Activated T-cell treated with anti-CD3 and anti-CD28 coated beads, Interleukin-2, amount 50 U/mL, for 72 hours (primary cell): ENCODE measurements at places on chromosomes 4 and X. TPM values are rescaled to one million over a fixed set of nuclear protein-coding genes. Genes with fewer than 3 reads are reported as not detected.

Gene HTN1
- not detected for total RNA-seq

Gene ITIH6
- total RNA-seq, result not detected

Gene LAMTOR3
- 20.7 TPM for total RNA-seq

Gene LEF1
- total RNA-seq, result 175 TPM

Gene TMPRSS11B
- not detected for total RNA-seq

Gene SPANXB1
- not detected for total RNA-seq

Gene NEIL3
- 29.2 TPM for total RNA-seq

Gene SUPT20HL2
- not detected for total RNA-seq

Gene HELT
- not detected for total RNA-seq

Gene LRP2BP
- 0.51 TPM for total RNA-seq

Gene ETDA
- not detected for total RNA-seq

Gene BGN
- total RNA-seq, result not detected

Gene NXF2B
- not detected for total RNA-seq

Gene MAGEA12
- not detected for total RNA-seq

Gene VAMP7
- 41.2 TPM for total RNA-seq

Gene RAB9B
- 0.96 TPM for total RNA-seq

Gene ATP8A1
- 55.9 TPM for total RNA-seq

Gene GRIA3
- total RNA-seq, result not detected

Gene POF1B
- 0.12 TPM for total RNA-seq

Gene SPANXA1
- total RNA-seq, result not detected

Gene DMP1
- not detected for total RNA-seq

Gene ARHGAP6
- not detected for total RNA-seq

Gene SLITRK2
- total RNA-seq, result not detected

Gene RTL5
- 0.74 TPM for total RNA-seq

Gene OTC
- total RNA-seq, result not detected

Gene SHISA3
- total RNA-seq, result 0.23 TPM

Gene IL15
- total RNA-seq, result 2.1 TPM

Gene SPANXA2
- not detected for total RNA-seq

Gene FGF5
- total RNA-seq, result not detected

Gene FGF13
- total RNA-seq, result not detected

Gene ARMCX6
- total RNA-seq, result 75.8 TPM

Gene PNMA3
- 1.3 TPM for total RNA-seq

Gene CYTL1
- not detected for total RNA-seq

Gene SPANXN3
- not detected for total RNA-seq

Gene CYLC1
- not detected for total RNA-seq

Gene CT47B1
- total RNA-seq, result not detected

Gene CCNB3
- 0.50 TPM for total RNA-seq

Gene HTN3
- not detected for total RNA-seq

Gene TASL
- 3.2 TPM for total RNA-seq

Gene PRKG2
- total RNA-seq, result not detected

Gene CTSO
- total RNA-seq, result 5.1 TPM

Gene RHOXF1
- 0.76 TPM for total RNA-seq
